Fibroblast of upper back skin (primary cell): ENCODE measurements at places on chromosomes 5 and 9.

GRCh38 chr5:109529520-109529919 is 119.7 kb upstream of the PJA2 start:
- peak; percentile 43 for DNase-seq

- DNase-seq, result no peak
These were observed 67.7 kb downstream of the C9orf152 start for GRCh38 chr9:110140276-110140675.

DNA sequence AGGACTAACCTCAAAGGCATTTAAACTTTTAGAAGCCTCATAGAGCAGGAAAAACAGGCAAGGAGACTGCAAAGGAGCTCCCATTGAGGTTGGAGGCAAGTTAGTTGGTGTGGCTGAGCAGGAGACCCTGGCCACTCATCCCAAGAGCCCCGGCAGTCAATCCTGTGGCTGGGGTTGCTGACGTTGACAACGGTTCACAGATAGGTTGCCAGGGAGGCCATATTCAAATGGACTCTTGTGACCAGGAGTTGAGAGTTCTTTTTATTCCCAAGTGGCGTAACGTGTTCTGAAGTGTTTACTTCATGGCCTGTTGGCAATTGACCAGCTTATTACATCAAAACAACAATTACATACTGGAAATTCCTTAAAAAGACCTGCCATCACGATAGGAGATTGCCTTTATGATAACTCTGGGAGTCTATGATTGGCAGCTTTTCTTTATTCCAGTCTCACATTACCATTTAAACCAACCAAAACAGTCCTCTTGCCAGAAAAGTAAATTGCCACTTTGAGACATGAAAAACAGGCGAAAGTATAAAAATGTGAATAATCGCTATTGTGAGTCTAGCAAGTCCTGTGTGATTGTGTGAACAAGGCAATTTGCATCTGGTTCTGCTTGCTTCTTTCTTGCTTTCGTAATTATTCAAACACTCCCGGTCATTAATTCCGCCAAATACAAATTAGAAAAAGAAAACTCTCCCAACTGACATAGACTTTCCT is 394.9 kb downstream of the MED10 start:
- no peak for DNase-seq

- DNase-seq, result no peak
These were observed 111.8 kb upstream of the NTRK2 start for GRCh38 chr9:84557751-84558150.

- DNase-seq, result peak; percentile 92
These were observed 430.9 kb downstream of the DMAC1 start for GRCh38 chr9:7368410-7369292.

DNA sequence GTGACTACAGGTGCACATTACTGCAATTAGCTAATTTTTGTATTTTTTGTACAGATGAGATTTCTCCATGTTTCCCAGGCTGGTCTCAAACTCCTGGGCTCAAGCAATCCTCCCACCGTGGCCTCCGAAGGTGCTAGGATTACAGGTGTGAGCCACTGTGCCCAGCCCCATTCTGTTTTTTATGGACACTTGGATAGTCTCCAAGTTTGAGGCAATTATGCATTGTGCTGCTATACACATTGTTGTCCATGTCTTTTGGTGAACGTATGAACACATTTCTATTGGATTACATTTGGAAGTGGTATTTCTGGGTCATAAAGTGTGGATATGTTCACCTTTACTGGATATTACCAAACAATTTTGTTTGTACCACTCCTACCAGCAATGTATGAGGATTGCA is 22.4 kb upstream of the PLPP1 start:
- DNase-seq, result no peak

DNA sequence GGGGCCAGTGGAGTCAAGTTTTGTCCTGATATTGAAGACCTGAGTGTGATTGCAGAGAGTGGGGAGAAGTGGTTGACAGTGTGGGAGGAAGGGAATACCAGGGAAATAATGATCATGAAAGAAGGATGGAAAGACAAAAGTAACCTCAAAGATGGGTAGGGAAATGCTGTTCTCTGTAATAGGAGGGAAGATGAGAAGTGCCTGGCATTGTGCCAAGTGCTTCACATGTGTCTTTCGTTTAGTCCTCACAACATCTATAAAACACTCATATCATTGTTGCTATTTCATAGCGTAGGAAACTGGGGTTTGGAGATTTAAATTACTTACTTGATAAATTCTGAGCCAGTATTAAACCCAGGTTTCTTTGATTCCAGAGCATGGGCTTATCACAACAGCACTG is 472.3 kb downstream of the LRRC70 start:
- no peak for DNase-seq

- no peak for DNase-seq
These were observed 388.9 kb upstream of the CDH10 start for GRCh38 chr5:25033658-25034057.

DNA sequence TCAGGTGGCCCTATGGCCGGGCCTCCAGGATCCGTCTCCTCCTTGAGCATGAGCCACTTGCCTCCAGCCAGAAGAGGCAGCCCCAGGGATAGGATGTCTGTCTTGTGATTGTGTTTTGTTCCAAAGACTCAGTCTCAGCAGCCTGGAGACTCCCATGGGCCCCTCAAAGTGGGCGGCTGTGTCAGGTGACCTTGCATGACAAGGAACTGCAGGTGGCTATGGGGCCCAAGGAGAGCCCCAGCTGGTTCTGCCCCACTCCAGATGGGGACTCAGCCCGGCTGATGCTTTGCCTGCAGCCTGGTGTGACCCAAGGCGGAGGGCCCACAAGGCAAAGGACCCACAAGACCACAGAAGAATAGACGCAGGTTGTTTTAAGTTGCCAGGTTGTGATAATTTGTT is 284.3 kb upstream of the IRX4 start:
- no peak for DNase-seq

- no peak for DNase-seq
These were observed 1829.6 kb upstream of the NUDT12 start for GRCh38 chr5:105392122-105392709.

GRCh38 chr5:107153283-107153682 is 517.5 kb downstream of the EFNA5 start:
- peak; percentile 41 for DNase-seq

GRCh38 chr5:172602783-172603231 is 38.3 kb upstream of the NEURL1B start:
- peak; percentile 9 for DNase-seq

DNA sequence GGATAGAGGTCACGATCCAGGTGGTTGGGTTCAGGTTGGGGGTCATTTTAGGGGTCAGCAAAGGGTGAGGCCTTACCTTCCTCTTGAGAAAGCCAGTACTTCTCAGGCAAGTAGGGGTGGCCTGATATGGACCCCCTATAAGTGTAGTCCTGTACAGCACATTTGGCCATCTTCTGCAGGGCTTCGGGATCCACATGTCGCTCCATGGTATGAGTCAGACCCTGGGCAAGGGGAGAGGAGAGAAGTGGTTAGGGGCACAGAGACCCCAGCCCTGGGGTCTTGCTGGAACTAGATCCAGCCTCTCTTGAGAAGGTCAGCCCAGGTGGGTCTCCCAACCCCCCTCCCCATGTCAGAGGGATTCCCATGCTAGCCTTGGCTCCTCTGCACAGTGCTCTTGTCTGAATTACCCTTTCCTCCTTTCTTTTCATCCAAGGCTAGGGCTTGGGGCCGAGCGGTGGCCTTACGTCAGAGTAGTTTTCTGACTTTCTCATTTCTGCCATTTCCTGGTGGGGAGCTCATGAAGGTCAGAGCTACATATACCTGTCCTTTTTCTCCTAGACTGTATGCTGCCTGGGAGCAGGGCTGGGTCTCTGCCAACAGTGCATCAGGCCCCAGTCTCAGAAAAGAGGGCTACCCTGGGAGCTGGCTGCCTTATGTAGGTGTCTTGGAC is 9.0 kb upstream of the MYORG start:
- DNase-seq, result no peak

GRCh38 chr9:96061293-96061987 is 185.9 kb downstream of the ERCC6L2 start:
- DNase-seq, result peak; percentile 88

DNA sequence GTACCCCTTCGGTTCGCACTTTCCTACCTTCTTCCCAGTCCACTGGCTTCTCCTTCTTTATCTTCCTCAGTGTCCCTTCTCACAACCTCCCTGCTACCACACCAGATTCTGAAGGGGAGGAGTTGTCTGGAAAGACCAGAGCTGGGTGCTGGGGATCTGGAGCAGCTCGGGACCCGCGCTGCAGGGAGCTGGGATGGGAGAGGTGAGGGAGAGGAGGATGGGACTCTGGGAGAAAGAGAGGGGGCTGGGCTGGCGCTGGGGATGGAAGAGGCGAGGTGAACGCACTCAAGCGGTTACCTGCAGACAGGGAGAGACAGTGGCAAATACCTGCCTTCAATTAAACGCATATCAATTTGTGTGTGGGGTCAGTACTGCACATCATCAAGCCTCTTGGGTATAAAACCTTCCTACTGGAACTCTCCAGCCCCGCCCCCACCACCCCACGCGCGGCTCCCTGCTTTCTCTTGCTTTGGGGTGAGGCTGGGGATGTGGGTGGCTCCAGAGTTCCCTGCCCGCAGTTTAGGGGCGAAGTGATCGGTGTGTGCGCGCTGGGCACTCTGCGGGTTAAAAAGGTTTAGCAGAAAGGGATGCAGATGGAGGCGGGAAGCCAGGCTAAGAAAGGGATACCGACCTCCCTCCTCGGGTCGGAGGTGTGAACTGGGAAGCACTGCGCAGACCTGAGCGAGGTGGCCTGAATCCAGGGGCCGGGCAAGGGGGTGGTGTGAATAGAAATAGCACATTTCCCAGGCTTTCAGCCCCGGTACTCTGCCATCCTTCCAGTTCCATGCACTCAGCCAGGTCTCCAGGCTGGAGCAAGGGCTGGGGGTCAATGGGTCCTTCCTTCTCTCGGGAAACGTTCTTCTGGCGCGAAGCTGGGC is 977 bp upstream of the PAM start:
- DNase-seq, result no peak

DNA sequence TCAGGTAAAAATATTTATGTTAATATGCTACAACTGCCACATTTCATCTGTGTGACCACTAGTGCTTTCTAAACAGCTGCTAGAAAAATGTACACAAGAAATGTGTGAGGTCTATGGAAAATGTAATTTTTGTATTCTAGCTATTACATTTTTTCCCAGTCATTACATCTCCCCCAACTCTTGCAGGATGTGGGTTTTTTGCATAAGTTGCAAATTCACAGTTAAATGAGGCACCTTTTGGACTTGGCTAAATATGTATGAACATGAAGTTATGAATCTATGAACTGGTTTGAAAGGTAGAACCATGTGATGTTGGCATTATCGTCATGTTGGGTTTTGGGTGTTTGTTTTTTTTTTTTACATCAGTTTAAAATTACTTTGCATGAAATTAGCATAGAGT is 590.4 kb upstream of the WWC1 start:
- peak; percentile 57 for DNase-seq

GRCh38 chr5:149796030-149796429 is 65.9 kb downstream of the PPARGC1B start:
- DNase-seq, result no peak
